ENCODE measurements at places on chromosomes 7 and 10.

GRCh38 chr7:36312915-36313334 is 76.7 kb upstream of the ANLN start:
- no peak for DNase-seq

- DNase-seq = no peak
Observed at GRCh38 chr7:136890399-136890798, 21.9 kb downstream of the CHRM2 start.

DNA sequence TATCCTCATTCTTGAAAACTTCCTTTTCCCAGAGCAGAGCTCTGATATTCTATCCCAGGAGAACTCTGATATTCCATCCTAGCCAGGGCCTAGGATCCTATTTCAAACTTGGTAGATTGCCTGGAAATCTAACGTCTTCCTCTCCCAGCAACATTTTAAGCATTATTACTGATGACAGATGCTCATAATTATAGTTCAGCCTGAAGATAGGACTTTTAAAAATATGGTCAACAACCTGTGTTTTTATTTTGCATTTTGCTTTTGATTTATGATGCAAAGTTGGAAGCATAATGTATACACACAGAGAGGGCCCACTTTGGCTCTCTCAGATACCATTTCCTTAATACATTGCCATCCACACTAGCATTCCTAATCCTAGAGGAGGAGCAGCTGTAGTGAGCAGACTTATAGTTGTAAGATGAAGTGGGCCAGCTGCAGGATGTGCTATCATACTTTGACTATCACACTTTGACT is 457.4 kb upstream of the TPK1 start:
- no peak for DNase-seq

DNA sequence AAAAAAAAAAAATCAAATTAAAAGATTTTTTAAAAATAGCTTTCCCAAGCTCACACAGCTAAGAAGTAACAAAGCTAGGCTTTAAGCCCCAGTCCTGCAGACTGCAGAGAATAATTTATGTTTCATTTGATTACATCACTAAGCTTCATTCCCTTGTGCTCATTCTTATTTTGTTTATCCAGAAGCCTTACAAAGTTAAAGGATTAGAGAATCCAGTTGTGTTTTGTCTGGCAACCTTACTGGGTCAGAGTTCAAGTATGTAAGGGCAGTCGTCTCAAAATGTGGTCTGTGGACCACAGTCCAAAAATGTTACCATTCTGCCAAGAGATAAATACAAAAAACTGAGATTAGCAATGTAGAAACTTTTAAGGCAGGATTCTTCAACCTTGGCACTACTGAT is 32.1 kb upstream of the EZH2 start:
- no peak for DNase-seq

DNA sequence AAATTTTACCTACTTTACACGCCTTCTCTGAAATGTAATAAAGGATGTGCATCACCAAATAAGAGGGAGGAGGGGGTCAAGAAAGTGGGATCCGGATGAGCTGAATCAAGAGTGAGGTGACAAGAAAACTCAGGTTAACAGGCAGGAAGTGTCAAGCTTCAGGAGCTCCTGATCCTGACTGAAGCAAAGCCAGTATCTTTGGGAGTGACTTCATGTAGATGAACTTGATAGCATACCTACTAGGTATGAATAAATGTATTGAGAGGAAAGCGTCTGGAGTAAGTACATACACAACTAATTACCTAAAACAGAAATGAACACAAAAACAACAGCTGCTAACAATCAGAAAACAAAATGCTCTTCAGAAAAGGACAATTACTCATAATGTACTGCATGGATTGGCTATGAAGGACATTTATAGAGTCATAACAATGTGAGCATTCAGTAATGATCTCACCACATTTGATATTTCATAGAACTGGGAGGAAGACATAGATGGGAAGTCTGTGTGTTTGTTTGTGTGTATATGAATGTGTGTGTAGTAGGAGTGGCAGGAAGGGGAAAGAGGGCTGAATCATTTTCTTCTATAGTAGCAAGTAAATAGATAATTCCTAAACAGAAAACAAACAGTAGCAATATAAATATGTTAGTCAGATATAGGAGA is 29.4 kb downstream of the PRKG1 start:
- no peak for DNase-seq

DNA sequence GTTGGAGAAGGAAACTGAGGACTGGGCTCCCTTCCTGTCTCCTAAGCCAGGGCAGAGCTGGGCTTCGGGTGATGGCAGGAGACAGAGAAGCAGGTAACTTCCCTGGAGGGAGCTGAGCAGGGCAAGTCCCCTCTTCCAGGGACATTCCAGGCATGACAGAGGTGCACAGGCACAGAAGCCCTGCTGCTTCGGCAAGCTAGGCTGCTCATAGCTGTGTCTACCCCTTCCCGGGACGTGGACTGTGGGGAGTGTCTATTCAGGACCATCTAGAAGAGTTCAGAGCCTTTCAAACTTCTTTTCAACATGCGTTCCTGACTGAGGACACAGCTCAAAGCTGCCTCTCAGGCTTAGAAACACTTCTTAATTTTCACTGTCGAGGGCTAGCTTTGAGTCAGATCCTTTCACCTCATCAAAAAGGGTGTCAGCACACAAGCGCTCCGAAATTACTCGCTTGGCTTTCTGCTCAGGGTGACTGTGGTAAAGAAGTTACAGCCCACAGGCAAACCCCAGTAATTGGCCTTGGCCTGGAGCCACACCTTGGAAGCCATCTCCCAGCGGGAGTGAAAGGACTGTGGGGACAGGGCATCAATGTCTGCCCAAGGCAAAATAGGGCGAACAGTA is 63.7 kb upstream of the STEAP1B start:
- DNase-seq = no peak

Data from CD4-positive, alpha-beta T cell treated with Interleukin-17A for 1 hour (primary cell).